ENCODE measurements at places on chromosomes 11 and 22.

GRCh38 chr11:66373265-66373664 is 1.7 kb upstream of the SLC29A2 start:
- DNase-seq = no peak

DNA sequence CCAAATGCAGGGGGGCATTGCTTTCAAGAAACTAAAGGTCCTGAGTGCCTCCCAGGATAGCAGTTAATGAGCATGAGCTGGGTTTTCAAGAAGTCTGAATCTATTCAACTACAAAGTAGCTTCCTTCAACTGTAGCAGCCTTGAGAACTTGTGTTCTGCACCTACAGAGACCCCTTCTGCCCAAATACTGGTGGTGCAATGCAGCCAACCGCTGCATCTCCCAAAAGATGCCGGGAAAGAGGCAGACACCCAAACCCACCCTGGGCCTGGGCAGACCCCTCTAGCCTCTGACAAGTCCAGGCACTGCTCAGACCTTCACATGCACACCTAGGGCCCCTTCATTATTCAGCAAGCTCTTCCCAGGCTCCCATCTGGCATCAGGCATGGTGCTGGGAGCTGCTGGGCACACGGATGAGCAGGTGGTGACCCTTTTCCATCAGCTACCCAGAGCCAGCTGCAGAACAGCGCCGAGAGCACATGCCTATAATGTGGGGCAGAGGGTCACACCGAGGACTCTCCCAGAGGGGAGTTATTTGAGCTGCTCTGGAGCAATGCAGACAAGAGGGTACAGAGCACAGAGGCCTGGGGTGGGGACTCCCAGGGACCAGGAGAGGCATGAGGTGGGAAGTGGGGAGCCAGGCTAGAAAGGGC is 44.9 kb upstream of the ETS1 start:
- DNase-seq = no peak

GRCh38 chr11:58125469-58125868 is at the start of gene OR9I1:
OR9I1 (minus strand) TSS chr11:58125530; CDS start chr11:58119444, 6,086 bp downstream.
- DNase-seq = no peak

- no peak for DNase-seq
These were observed 9.0 kb upstream of the CDC42EP2 start for GRCh38 chr11:65305501-65306268.
